ENCODE measurements at places on chromosomes 3 and 15.

- no peak for DNase-seq
These were observed 64.3 kb upstream of the PLCL2 start for GRCh38 chr3:16820485-16820884.

- peak; percentile 38 for DNase-seq
These were observed 676 bp downstream of the TCF12 start for GRCh38 chr15:56919031-56919608.

- no peak for DNase-seq
These were observed 40.7 kb downstream of the RAB6B start for GRCh38 chr3:133855002-133855370.

GRCh38 chr15:25691544-25692430 lies 171.3 kb downstream of the ATP10A start:
- no peak for DNase-seq

DNA sequence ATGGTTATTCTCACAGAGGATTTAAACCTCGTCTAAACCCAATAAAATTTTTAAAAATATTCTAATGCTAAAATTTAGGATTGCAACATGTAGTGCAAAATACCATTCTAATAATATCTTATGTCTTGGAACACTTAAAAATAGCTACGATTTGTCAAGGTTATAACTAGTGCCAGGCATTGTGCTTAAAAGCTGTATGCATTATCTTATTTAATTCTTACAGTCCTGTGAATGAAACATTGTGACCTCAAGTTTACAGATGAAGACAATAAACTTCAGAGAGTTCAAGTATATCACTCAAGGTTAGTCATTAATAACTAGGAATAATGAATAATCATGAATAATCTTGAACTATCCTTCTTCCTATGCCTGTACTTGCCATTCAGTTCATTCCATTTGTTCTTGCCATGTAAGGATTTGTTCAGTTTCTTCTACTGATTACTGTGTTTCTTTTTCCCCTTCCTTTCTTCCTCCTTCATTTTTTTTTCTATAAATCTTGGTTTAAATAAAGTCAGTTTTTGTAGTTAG lies 897.6 kb upstream of the NR2F2 start:
- DNase-seq = no peak

Data from activated gamma-delta T cell treated with anti-CD3 and anti-CD28 coated beads, Interleukin-2, amount 50 U/mL, for 16 hours (primary cell).